ENCODE measurements at places on chromosomes 12 and 14.
A peak's percentile ranks its signal among the peaks of the same experiment; 100 is the strongest.

- no peak for DNase-seq
Measured at GRCh38 chr12:55932551-55932910, 1.6 kb downstream of the DGKA start.

DNA sequence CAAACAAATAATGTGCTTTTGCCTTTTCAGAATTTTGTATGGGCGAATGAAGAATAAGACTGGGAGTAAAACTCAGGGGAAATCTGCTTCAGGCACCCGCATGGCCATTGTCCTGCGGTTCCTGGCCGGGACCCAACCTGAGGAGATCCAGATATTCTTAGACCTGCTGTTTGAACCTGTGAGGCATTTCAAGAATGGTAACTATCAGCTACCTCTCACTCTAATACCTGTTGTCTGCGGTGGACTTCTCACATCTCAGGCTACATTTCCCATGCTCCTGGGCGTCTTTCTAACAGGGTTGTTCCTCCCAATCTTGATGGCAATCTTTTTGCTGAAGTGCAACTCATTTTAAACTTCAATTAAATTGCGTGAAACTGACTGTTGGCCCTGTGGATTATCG is 47.1 kb downstream of the UTP20 start:
- no peak for DNase-seq

- DNase-seq: peak; percentile 61
Measured at GRCh38 chr14:92603309-92604242, 90.0 kb downstream of the RIN3 start.

- DNase-seq: no peak
Measured at GRCh38 chr12:97797473-97797872, 334.9 kb downstream of the RMST start.

DNA sequence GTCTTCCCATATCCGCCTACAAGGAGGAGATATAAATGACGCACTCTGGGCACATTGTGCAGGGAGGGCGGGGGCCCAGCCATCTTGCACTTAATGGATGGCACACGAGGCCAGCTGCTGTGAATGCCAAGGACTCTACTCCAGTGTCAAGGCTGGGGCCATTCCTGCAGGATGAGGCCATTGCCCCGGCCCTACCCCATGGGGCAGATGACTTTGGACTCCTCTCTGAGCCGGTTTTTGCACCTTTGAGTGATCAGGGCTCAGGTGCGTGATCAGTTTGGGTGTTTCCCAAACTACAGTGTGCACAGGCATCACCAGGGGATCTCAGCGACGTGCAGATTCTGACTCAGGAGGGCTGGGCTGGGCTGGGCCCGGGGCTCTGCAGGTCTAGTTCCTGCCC is 16.1 kb downstream of the MMAB start:
- DNase-seq: no peak

DNA sequence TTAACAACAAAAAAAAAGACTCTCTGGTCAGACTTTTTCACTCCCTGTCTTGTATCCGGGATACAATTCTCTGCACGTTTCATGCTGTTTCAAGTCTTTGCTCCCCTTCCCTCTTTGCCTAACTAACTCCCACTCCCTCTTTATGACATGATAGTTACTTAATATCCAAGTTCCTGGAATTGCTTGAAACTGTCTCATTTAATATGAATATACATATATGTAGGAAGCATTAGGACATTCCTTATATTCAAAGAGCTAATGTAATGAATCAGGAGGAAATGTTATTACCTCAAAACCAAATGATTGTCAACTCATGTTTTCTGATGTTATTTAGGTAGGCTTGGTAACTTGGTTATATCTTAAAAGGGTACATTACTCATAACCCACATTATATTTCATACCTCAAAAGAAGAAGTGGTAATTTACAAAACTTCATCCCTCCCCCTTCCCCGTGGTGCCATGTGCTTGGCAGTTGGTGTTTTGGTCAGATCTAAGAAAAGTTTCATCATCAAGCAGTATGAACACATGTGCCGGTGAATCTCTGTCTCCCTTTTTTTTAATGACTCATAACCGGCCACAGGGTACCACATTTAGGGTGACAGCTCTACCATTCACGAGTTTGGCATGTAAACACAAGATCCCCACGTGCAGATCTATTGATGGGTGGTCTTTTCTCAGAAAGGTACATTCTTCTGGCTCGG is 56.5 kb downstream of the HCAR2 start:
- no peak for DNase-seq

- no peak for DNase-seq
Measured at GRCh38 chr14:104865081-104865630, at the start of gene CEP170B. TSS of gene CEP170B (plus strand) at chr14:104865268. CDS start at chr14:104868451, 3,183 bp downstream.

DNA sequence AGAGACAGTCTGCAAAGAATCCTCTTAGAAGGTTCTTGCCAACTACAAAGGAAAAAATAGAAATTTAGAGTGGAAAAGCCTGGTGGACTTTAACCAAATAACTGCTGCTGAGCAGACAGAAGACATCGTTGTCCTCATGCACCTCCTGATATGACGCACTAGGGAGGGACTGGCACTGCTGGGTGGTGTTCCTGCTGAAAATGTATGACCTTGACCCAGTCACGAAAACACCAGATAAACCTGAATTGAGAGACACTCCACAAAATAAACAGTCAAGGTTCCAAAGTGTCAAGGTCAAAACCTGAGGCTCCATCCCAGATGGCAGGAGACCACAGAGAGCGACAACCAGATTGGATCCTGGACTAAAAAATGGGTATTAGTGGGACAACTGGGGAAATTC is 61.9 kb downstream of the CHGA start:
- no peak for DNase-seq

DNA sequence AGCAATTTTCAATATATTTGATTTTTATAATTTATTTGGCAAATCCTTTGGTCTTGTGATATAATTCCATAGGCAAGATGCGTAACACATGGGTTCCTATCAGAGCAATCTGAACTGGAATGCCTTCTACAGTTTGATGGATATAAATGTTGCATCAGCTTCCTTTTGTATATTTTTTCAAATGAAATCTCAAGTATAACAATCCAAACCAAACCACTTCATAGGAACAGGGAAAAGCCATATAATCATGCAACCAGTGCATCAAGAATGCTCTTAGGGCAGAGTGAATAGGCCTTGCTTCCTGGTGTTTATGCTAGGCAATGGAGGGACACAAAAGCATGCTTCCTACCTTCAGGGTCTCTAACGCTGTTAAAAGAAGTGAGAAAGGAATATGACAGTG is 34.5 kb downstream of the EFCAB11 start:
- no peak for DNase-seq

DNA sequence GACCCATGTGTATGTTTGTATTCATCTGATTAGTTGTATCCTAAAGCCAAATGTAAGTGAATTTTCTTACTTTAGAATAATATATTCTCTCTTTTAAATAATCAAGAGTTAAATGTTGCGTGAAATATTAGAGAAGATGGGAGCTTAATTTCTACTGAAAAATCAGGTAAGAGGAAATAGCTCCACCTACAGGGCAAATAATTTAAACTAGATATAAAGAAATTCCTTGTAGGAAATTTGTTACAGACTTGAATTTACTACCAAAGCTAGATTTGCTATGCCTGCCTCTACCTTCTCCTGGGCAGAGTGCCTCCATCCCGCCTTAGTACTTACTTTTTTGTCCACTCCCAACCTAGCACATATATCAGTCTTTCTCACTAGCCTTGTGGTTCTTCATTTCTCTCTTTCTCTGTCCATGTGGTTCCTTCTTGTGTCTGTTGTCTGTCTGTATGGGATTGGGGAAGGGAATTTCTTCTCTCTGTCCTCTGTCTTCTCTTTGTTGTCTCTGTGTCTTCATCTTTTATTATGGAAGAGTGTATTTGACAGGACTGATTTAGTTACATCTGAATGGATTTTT is 44.7 kb downstream of the PALS1 start:
- peak; percentile 69 for DNase-seq

GRCh38 chr14:67539116-67539515 is 6.0 kb downstream of the PLEKHH1 start:
- no peak for DNase-seq
